ENCODE measurements at places on chromosomes 3 and 15.

DNA sequence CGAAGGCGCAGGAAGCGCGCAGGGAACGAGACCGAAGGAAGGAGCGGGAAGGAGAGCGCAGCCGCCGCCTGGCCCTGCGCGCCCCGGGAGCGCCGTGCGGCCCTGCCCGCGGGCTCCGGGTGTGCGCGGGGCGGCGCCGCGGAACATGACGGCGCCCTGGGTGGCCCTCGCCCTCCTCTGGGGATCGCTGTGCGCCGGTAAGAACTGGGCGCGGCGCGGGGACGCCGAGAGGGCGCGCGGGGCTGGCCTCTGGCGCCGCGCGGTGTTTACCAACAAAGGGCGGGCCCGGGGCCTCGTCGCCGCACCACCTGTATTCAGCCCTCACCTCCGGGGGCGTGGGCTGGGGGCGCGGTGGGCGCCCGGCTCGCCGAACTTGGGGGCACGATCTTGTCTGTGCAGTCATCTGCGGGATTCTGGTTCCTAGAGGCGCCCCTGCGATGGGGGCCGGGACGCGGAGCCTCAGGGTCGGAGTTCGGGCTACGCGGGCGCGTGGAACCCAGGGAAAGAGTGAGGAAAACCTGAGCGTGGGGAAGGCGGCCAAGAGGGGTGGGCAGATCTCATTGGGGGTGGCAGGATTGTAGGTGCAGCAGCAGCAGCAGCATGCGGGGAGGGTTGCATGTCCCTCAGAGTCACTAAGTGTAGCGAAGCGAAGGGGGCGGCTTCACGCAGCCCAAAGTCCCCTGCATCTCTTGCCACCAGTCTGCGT is 641 bp downstream of the ACVR2B start:
- DNase-seq = no peak

- DNase-seq = no peak
Measured at GRCh38 chr3:123281929-123282328, 80.2 kb downstream of the SEC22A start.

DNA sequence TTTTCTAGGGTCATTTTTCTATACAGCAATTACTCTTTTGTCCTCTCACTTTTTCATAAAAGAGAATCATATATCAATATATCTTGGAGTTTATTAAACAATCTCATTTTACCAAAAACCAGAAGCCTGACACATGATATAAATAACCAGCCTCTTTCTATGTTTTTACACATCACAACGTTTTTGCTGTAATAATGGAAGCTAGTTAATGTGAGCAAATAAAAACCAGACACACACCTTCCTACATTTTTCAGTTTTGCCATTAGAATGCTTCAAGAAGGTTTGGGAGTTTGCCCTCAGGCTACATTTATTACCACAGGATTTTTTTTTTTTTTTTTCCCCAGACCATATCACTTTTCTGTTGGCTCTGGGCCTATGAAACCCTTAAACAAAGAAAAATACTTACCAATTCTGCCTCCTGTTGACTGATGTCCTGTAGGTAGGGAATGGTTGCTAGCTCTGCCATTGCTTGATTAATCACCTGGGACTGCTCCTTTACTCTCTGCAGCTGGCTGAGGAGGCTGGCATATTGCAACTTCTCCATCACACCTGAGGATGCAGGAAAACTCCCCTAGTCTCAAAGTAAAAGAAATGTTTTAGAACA is 165.5 kb downstream of the ECT2 start:
- no peak for DNase-seq

- DNase-seq = no peak
Measured at GRCh38 chr3:160450846-160451245, 1.3 kb upstream of the TRIM59 start.

GRCh38 chr3:188573291-188573940 is 419.5 kb downstream of the LPP start:
- DNase-seq = no peak

DNA sequence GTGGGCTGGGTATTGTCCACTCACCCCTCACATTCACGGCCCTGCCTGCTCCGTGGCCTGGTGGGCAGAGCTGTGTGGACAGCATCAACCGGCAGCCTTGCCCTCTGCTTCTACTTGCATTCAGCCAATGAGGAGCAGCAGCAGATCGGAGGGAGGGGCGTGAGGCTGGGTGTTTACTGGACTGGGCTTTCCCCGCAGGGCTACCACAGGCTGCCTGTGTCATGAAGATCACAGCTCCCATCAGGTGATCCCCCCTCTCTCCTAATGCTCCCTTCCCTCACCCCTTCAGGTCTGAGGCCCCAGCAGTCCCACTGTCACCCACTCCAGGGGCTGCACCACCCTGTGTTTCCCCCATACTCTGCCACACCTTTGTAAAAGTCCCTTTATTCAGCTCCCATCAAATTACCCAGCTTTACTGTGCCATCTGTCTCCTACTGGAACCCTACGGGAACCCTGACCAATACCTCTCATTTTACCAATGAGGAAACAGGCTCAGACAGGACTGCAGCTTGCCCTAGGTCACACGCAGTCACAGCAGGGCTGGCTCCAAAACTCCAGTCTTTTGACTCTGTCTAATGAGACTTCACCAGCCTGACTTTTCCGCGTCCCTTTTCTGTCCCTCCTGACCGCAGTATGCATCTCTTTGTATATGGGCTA is 81.1 kb downstream of the MEGF11 start:
- no peak for DNase-seq

- no peak for DNase-seq
Measured at GRCh38 chr3:123341-123740, 73.2 kb upstream of the CHL1 start.

- DNase-seq = no peak
Measured at GRCh38 chr15:51356983-51357382, 15.5 kb downstream of the GLDN start.

- DNase-seq = no peak
Measured at GRCh38 chr3:153767601-153768560, 353.3 kb upstream of the ARHGEF26 start.

DNA sequence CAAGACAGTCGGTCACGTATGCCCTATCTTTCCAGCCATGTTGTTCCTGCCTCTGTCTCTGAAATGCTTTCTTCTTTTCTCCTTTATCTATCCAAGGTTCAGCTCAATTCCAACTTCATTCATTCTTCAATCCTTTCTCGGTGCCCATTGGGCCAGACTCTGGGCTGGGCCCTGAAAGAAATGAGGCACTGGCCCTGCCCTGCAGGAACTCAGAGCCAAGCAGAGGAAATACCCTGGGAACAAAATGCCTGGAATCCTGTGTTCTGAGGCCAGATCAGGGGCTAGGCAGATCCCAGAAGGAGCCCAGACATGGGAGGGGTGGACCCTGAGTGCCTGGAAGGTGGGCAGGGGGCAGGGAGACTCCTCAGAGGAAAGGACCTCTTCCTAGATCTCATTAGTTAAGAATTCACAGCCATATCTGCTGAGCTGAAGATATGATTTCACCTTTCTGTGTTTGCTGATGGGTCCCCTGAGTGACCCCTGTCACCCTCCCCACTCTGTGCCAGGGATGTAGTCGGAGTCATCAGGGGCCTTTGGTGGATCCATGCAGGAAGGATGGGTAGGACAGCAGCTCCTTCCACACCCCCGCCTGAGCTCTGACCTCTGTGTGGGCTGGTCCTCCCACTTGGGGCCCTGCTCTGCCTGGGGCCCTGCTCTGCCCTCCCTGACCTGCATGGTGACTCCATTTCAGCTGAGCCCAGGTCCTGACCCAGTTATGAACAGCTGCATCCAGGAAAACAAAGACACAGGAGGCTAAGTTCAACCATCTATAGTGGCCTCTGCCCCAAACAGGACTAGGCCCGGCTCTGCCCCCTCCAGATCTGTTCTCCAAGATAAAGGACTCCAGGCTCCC is 5.3 kb upstream of the DAPK2 start:
- no peak for DNase-seq

- DNase-seq = no peak
Measured at GRCh38 chr15:78739996-78740903, 71.0 kb downstream of the ADAMTS7 start.
